Foreskin keratinocyte (primary cell): ENCODE measurements at places on chromosomes 1 and 21.

- peak; percentile 83 for DNase-seq
Measured at GRCh38 chr1:246005067-246005466, 502.0 kb downstream of the SMYD3 start.

DNA sequence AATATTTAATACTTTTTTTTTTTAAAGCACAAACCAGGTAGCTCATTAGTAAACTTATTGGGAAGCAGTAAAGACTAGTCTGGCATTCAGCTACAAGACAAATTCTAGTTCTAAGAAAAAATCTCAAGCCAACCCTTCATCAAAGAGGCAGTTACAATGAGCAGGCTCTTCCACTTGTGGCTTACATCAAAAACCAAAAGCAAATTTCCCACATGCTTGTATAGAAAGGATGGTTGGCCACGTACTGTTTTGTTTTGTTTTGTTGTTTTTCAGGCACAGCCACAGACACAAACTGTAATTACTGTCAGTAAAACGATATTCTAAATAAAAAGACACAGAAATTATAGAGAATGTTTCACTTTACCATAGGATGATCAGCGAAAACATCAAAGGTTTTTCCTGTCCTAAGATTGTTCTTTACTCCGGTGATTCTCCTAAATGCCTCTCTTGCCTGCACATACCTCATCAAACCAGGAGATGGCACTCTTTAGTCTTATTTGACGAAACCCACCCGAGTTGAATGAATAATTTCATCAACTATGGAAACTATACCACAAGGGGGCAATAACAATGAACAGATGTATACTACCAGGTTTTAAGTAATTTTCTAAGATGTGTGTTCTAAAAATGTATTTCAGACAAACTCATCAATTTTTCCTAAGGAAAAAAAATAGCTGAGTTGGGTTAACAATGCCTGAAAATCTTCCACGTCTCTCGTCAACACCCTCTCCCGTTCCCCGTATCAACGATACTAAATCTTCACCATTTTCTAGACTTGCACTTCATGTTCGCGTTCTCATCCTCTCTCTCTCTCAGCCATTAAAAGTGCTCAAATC, 26.9 kb downstream of the RPL5 start:
- peak; percentile 68 for DNase-seq

DNA sequence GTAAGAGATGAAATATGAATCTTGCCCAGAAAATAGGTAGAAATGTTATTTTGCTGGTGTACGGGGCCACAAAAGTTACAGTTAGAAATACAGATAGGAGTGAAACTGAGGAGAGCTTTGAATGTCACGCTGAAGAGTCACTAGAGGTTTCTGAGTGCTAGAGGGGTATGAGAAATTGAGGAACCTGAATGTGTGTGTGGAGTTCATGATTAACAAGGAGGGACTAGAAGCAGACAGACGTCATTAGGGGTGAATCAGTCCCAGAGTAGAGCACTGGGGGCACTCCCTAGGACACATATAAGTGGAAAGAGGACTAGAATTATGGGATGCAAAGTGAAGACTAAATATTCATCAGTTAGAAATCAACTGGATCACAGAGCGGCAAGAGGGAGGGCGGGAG, 188.9 kb upstream of the MAP1LC3C start:
- no peak for DNase-seq

- DNase-seq, result no peak
Measured at GRCh38 chr1:186678155-186678554, 2.1 kb downstream of the PTGS2 start.

DNA sequence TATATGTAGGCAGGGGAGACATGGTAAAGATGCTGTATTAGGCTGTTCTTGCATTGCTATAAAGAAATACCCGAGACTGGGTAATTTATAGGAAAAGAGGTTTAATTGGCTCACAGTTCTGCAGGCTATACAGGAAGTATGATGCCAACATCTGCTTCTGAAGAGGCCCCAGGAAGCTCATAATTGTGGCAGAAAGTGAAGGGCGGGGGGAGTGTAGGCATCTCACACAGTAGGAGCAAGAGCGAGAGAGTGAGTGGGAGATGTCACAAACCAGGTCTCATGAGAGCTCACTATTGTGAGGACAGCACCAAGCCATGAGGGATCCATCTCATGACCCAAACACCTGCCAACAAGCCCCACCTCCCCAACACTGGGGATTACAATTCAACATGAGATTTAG, 21.1 kb downstream of the MAN1A2 start:
- no peak for DNase-seq

DNA sequence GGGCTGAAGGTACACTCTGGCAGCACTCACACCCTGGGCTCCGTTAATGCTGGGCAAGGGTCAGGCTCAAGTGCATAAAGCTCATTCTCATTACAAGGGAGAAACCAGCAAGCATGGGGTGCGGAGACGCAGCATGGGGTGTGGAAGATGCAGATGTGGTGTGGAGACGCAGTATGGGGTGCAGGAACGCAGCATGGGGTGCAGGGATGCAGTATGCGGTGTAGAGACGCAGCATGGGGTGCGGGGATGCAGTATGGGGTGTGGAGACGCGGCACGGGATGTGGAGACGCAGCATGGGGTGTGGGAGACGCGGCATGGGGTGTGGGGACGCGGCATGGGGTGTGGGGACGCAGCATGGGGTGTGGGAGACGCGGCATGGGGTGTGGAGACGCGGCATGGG, 390.7 kb downstream of the NPHP4 start:
- no peak for DNase-seq

DNA sequence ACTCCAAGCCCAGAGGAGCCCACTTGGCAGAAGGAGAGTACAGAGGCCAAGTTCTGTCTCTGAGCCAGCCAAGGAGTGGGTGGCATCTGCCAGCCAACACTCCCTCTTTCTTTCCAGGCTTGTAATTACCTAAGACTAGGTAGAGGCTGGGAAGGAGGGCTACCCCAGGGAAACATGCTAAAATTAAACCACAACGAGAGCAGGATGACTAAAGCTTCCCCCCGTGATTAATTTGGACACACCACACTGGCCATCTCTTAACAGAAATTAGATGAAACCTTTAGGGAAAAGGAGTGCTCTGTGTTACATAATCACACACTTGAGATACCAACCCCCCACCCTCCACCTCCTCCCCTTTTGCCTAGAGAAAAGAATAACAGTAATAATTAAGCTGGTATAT, 102.1 kb upstream of the ZC3H12A start:
- DNase-seq, result no peak

- no peak for DNase-seq
Measured at GRCh38 chr1:97396463-97396862, 524.4 kb downstream of the DPYD start.

DNA sequence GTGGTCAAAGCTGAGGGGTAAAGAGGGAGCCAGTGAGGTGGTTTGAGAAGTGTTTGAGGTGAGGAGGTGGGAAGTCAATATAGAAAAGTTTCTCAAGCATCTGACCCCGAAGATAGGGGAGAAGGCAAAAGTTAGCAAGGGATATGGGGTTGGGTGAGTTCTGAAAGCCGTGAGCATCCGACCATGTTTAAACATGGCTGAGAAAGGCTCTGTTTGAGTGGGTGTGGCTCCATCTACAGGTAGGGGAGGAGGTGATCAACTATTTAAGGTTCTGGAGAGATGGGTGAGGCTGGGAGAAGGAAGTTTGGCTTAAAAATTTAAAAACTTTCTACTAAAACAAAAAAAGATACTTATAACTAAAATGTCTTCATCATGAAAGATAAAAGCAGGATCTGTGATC, 273.8 kb downstream of the KCNJ6 start:
- no peak for DNase-seq

DNA sequence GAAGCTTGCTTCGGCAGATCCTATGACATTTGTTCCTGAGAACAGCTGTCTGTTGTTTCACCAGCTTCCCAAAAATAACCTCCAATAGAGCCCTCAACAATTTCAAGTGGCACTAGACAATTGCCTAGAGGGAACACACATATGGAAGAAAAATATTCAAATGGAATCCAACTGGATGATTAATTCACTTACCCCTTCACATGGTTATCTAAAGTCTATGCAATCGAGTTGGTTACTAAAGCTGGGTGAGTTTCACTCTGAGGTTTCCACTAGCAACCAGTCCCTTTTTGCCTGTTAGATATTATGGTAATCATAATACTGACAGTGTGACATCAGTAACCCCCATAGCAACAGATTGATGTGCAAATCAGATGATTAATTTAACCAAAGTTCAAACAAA, at the start of gene LEMD1:
LEMD1 (minus strand) TSS at position 259 of the 400 bp plus-strand sequence. CDS start 1,520 bp downstream, outside the sequence.
- DNase-seq, result peak; percentile 69

GRCh38 chr1:206114692-206115640, 2.2 kb downstream of the AVPR1B start:
- no peak for DNase-seq

- DNase-seq, result peak; percentile 70
Measured at GRCh38 chr1:233614173-233614742, 352 bp downstream of the KCNK1 start.

DNA sequence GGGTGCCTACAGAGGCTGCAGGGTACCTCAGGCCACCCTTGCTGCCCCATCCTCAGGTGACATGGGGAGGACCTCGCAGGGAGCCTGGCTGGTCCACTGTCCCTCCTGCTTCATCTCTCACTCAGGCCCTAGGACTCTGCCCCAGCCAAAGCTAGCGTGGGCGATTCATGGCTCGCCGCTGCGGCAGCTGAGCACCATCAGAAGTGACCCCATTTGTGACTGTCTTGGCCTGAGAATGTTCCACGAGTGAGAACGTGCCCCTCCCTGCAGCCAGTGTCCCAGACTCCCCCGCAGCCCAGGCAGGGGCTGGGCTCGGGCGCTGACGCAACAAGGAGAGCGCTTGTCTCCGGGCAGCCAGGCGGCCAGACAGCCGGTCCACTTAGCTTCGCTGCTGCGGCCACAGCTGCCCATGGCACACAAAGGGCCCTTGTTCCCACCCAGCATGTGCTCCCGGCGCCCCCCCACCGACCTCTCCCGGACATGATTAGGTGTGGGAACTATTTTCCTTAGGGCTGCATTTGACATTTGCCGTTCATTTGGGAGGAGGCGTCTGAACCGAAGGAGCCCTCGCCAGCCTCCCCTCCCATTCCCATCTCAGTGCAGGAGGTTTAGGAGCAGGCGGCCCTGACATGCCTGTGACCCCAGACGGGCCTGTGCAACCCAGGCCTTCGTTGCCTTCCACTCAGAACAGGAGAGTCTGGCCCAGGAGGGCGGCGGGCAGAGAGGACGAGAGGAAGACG, 19.3 kb upstream of the POFUT2 start:
- DNase-seq, result no peak

DNA sequence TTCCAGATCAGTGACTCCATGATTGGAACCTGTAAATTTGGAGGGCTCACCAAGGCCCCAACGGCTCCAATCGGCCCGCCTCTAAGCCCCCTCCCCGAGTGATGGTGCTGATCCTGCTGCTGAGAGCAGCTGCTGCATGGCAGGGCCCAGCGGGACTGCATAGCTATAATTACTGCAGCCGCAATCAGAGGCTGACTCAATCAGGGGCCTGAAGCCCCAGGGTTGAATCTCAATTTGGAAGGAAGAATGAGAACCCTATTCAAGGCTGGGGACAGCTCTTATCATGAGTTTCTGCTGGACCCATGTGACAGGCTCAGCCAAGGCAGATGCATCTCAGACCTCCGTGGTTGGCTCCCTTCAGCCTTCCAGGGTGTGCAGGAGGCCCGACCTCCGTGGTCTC, 42.8 kb upstream of the MAGOH start:
- no peak for DNase-seq

DNA sequence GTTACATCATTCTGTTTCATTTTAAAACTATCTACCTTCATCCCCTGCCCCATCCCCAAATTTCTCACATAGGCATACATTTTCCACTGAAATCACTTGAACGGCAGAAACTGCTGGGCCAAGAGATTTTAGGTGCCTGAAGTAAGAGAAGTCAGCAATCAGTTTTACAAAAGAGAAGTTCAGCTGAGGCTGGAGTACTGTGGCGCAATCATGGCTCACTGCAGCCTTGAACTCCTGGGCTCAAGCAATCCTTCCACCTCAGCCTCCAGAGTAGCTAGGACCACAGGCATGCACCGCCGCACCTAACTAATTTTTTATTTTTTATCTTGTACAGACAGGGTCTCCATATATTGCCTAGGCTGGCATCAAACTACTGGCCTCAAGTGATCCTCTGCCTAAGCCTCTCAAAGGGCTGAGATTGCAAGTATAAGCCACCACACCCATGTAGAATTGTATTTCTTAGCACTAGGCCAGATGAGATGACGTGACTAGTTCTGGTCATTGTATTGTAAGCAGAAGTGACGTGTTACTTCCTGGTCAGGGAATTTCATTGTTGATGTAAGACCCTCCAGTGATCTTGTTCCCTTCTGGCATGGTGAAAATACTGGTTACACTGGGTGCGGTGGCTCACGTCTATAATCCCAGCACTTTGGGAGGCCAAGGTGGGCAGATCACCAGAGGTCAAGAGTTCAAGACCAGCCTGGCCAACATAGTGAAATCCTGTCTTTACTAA, 7.1 kb downstream of the BECN2 start:
- DNase-seq, result no peak

- no peak for DNase-seq
Measured at GRCh38 chr1:208923946-208924720, 659.4 kb upstream of the CAMK1G start.

GRCh38 chr1:88973520-88974137, 18.8 kb downstream of the KYAT3 start:
- DNase-seq, result no peak

GRCh38 chr1:23222331-23222730, 5.0 kb upstream of the HTR1D start:
- no peak for DNase-seq

- no peak for DNase-seq
Measured at GRCh38 chr1:185338719-185339622, 21.9 kb upstream of the IVNS1ABP start.

DNA sequence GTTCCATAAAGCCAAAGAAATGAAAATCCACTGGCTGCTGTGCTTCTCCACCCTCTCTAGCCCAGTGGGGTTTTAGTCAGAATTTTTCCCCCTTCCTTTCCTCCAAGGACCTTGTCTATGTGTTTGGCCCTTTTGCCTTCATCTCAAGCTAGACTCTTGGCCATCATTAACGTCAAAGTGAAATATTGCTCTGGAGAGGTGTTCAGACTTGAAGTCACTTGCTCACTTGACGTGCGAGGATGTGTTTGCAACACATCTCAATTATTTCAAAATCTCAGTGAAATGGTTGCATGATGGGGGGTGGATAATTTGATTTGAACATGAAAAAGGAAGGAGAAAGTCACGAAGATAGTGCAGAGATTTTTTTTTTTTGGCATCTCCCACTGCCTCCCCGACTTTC, 13.6 kb downstream of the EVA1C start:
- DNase-seq, result peak; percentile 72

GRCh38 chr1:12383786-12384185, 154.0 kb downstream of the VPS13D start:
- peak; percentile 22 for DNase-seq

GRCh38 chr1:117014209-117014608, 12.6 kb downstream of the CD101 start:
- DNase-seq, result no peak

DNA sequence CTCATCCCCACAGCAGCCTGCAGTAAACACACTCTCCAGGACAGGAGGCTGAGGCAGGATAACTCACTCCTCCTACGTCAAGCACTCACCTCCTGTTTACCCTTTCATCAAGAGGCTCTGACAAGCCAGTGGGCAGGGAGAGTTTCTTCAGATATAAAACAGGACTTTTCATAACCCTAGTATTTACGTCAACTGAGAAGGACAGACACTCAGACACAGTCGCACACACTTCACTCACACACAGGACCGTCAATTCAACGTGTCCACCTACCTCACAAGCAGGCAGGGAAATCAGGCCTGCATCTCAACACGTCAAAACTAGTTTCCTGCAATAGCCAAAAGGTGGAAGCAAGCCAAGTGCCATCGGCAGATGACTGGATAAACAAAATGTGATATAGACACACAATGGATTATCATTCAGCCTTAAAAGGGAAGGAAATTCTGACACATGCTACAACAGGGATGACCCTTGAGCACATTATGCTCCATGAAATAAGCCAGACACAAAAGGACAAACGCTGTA, 48.6 kb downstream of the ITPKB start:
- peak; percentile 44 for DNase-seq
